Motor neuron (in vitro differentiated cells): ENCODE measurements at places on chromosomes 1 and 21.

- no peak for ATAC-seq
Measured at GRCh38 chr1:110135246-110135645, 15.0 kb upstream of the SLC6A17 start.

DNA sequence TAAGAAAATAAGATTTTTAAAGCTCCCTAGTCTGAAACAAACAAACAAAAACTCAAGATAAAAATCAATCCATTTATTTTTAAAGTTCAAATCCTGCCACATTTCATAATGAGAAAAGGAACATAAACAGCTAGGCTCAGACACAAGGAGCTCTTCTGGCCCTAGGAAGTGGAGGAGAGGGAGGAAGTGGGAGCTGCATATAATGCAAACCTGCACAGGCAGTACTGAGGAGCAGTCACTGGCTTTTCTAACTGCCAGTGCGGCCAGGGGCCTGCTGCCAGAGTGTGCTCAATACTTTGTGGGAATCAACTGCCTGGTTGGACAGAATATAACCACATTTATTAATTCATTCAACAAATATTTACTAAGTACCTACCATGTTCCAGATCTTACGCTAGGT is 139.8 kb upstream of the SPATA6 start:
- no peak for ATAC-seq

GRCh38 chr1:159421821-159422220 is 10.2 kb upstream of the OR10J4 start:
- ATAC-seq: no peak

DNA sequence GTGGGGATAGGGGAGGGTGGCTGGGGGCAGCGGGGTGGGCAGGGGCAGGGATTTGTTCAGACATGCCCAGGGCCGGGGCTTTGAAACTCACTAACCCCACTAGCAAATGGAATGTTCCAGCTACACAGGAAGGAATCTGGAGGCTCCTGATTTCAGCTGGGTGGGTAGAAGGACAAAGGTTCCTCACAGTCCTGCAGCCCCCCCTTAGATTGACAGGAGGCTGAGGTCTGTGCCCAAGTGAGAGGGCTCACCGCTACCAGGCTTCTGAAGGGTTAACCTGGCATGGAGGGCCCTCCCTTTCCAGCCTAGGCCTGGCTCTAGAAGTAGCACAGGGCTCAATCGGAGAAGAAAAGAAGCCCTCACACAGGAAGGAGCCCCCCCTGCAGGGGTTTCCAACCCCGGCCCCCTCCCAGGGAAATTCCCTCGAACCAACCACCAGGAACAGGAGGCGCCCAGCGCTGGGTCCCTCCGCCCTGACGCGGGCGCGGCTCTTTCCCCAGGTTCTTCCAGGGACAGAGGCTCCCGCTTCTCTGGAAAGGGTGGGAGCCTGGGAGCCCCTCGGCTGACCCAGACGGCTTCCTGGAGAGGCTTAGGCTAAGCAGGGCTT is 3.3 kb downstream of the EPHA2 start:
- no peak for ATAC-seq

DNA sequence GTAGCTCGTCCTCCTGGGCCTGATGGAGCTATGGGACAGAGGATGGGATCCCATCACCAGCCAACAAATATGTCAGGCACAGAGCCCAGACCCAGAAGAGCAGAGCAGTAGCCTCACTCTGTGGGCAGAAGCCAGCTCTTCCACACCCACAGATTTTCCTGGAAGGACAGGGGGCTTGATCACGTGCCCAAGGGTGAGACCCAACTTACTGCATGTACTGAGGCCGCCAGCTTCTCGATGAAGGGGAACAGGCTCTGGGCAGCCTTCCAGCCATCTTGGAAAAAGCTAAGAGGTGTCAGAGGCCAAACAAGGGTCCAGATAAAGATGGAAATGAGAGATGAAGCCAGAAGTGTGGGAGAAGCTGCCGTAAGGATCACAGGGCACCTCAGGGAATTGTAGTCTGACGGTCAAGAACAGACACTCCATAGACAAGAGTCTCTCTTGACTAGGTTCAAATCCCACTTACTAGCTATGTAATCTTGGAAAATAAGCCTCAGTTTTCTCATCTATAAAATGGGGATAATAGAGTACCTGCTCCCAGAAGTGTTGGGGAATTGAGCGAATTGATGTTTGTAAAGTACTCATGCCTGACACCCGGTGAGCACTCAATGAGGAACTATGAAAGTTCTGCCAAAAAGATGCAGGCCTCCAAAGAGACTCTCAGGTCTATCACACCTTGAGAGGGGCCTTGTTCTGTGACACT is 17.0 kb upstream of the TCEA3 start:
- no peak for ATAC-seq

GRCh38 chr21:34330055-34330454 is 33.8 kb upstream of the KCNE2 start:
- no peak for ATAC-seq

DNA sequence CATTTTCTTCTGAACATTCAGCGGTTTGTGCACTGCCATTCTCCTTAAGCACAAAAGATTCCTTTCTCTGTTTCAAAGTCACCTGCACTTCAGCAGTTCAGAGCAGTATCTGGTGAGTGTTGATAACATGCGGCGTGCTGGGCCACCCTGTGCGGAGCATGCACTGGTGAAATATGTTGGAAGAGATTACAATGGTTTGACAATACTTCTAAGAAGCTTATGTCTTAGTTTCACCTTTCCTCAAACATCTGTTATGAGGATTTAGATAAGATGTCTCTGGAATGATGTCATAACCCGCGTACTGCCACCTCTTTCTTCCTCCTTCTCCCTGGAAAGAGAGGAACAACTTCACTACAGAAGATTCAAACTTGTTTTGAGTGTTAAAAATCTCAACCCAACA is 650.3 kb downstream of the AJAP1 start:
- no peak for ATAC-seq
